HAP-1 (cell line): ENCODE measurements at places on chromosomes 13 and 19.

- no peak for DNase-seq
Measured at GRCh38 chr19:54473071-54473891, at the start of gene CDC42EP5. TSS of gene CDC42EP5 (minus strand) at chr19:54473296. CDS start at chr19:54465547, 7,749 bp downstream.

GRCh38 chr13:98189841-98190505, 12.9 kb upstream of the RNF113B start:
- peak; percentile 79 for DNase-seq

DNA sequence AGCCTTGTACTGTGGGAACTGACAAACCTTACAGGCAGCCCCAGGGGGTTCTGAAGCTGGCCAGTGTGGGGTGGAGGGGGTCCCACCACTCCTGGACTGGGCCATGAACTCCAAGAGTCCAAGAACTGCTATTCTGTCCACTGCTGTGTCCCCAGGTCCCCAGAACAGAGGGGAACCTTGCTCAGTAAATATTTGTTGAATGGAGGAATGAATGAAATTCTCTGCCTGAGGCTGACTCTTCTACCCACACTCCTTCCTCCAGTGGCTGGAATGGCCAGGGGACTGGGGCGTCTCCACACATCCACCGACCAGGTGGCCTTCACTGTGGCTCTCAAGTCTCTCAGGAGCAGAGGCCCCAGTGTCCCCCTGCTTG, 11.6 kb downstream of the WIZ start:
- DNase-seq: no peak

DNA sequence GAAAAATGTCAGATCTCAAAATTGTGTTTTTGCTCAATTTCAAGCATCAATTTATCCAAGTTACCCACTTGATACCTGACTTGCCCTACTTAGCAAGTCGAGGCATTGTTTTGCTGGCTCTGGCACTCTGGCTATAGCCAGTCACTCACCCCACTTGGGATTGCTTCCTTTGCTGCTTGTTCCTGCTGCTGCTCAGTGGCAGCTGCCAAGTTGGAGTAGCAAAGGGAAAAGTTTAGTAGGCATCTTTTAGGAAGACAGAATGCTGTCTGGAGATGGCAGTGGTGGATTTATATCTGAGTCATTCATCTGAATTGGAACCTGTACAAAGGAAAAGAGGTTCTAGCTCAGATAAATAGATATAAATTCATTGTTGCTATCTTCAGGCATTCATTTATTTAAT, 41.2 kb downstream of the PCCA start:
- no peak for DNase-seq

DNA sequence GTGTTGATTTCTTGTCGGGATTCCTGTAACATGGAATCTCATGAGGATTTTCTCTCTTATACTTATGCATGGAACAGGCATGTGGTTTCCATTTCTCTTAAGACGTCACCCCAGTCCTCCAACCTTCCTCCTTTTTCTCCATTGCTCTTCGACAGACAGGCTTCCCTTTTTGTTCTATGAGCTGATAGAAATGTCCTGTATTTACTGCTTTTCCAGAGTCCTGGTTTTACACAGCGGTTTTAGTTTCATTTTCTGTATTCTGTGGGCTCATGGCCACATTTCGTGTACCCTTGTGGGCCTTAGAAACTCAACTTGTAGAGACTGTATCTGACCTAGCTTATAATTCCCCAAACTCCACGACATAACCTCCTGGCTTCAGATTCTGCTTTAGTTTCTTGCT, 113.1 kb downstream of the PAN3 start:
- DNase-seq: no peak

GRCh38 chr13:92164822-92165221, 766.4 kb downstream of the GPC5 start:
- no peak for DNase-seq

DNA sequence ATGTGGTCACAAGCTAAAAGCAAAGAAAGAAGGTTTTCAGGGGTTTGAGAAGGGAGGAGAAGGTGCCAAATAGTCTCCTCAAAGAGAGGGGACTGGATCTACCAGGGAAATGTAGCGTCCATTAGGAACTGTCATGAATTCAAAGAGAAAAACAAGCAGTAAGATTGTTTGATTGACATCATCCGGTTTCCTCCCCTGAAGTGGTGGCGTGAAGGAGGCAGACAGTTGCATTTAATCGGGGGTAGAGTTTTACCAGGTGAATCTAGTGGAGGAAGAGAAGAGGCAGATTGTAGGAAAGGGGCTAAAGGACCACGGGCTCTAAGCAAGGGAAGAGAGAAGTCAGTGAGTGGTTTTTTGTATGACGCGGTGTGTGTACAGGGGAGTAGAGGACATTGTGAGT, 13.0 kb upstream of the CYSLTR2 start:
- DNase-seq: no peak

- peak; percentile 64 for DNase-seq
Measured at GRCh38 chr19:50639121-50640112, at the start of gene SYT3. TSS of gene SYT3 (minus strand) at chr19:50639881. CDS start at chr19:50637411, 2,470 bp downstream.

DNA sequence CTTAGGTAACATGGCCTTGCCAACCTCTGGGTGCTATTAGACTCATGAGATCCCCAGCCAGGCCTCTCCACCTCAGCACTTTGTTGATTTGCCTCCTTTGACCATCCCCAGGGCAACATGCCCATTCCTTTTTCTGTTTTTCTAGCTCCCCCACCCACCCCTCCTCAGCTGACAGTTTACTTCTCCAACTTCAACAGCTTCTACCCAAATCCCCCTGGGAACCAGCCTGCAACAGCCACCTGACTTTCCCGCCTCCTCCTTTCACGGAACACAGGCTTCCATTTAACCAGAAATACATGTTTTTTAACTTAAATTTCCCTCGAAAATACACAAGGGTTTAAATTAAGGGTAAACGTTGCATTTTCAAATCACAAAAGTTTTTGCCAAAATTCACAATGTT, 117.3 kb downstream of the DLEU7 start:
- no peak for DNase-seq

- DNase-seq: peak; percentile 57
Measured at GRCh38 chr19:34365463-34366401, 736 bp downstream of the GPI start.

GRCh38 chr13:43414111-43414510, 372.7 kb downstream of the ENOX1 start:
- no peak for DNase-seq

GRCh38 chr13:111475488-111475887, 155.0 kb downstream of the TEX29 start:
- no peak for DNase-seq

DNA sequence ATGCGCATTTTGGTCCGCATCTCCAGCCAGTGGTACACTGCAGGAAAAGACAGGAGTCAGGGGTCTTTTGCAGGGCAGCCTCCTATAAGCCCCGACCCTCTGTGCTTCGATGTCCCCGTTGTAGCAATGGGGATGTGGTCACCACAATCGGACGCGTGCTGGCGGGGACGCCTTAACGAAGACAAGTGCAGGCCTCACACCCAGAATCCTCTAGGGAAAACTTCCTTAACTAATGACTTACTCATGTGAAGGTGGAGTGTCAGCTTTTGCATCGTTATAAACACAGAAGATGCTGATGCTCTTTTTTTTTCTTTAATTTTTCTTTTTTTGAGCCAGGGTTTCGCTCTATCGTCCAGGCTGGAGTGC, 22.1 kb downstream of the VASP start:
- no peak for DNase-seq

- no peak for DNase-seq
Measured at GRCh38 chr13:33353210-33353609, 67.7 kb upstream of the STARD13 start.

- no peak for DNase-seq
Measured at GRCh38 chr19:56748378-56748777, 76.8 kb upstream of the ZNF835 start.

DNA sequence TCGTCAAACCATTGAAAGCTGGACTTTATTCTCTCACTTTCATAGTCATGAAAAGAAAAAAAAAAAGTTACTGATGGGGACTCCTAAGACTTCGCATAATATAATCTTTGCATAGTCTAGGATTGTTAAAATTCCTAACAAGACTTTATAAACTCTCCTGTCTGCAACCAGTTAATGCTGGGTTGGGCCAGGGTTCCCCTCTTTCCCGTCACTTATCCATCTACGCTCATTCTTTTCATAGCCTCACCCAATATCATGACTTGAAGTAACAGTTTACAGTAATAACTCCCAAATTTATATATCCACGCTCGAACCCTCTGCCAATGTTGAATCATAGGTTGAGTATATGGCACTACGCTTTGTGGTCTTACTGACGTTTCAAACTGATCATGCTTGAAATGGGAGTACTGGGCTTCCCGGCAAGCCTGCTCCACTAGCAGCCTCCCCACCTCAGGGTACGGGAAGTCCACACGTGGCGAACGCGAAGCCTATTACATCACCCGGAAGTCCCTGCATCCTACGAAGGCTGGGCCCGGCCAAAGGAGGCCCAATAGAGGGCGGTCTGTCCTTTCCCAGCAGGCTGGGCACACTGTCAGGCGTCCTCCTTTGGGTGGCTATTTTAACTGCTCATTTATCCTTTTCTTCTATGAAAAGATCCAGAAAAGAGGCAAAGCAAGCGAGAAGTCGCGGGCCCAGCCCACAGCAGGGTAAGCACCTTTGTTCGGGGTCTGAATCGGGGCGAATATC, 694 bp upstream of the ZNF460 start:
- peak; percentile 91 for DNase-seq

DNA sequence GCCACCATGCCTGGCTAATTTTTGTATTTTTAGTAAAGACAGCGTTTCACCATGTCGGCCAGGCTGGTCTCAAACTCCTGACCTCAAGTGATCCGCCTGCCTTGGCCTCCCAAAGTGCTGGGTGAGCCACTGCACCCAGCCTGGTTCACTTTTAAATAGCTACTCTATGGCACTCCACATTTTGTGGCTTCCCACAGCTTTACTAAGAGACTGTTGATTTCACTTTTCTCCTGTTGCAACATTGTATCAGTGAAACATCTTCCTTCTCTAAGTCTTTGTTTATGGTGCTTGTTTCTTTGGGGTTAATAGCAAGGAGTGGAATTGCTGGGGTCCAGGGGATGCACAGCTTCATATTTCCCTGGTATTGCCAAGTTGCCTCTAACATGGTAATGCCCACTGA, 12.3 kb downstream of the TMEM38A start:
- DNase-seq: no peak

GRCh38 chr19:38362076-38362945, 12.1 kb upstream of the PSMD8 start:
- peak; percentile 96 for DNase-seq

- DNase-seq: no peak
Measured at GRCh38 chr13:26742691-26743358, 17.8 kb downstream of the GPR12 start.

- no peak for DNase-seq
Measured at GRCh38 chr19:4069331-4069959, 2.7 kb upstream of the ZBTB7A start.

DNA sequence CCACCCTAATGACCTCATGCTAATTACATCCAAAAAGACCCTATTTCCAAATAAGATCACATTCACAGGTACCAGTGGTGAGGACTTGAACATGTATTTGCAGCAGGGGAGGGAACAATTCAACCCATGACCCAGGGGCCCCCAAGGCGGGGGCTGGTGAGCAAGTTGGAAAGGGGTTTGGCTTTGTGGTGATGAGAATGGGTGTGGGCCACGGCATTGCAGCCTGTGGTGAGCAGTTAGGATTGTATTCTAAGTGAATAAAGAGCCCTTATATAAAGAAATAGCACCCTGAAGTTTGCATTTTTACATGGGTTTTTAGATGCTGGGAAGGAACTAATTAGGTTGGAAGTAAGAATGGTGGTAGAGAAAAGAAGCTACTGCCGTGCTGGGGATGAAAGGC, 694.2 kb downstream of the EFNB2 start:
- no peak for DNase-seq

DNA sequence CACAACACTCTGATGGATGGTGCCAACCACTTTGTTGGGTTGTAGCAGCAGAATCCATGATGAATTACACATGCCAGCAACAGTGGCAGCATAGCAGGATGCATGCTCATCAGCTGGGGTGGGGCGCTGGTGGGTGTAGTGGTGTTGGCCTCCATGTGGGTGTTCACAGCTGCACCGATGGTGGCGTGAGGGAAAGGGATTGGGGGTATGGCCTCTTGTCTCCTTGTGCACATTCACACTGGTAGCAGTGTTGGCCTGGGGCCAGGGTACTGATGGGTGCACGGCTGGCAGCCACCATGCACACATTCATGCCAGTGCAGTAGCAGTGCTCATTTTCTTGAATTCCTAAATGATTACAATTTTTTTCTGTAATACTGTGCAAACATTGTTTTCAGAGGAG, 2748.8 kb upstream of the PCDH20 start:
- DNase-seq: no peak

DNA sequence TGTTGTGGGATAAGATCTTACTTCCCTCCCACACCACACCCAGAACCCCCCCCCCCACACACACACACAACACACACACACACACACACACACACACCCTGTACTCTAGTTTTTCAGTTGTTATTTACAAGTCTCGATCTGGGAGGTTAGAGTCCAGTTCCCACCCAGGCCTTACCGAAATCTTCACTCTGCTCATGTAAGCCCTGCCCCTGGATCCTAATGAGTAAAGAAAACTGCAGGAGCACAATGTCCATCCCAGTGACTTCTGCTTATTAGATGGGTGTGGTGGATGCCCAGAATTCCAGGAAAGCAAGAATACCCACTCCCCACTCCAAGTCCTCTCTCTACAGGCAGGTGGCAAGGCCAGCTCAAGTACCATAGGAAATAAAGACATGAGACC, 23.0 kb downstream of the STARD13 start:
- no peak for DNase-seq

DNA sequence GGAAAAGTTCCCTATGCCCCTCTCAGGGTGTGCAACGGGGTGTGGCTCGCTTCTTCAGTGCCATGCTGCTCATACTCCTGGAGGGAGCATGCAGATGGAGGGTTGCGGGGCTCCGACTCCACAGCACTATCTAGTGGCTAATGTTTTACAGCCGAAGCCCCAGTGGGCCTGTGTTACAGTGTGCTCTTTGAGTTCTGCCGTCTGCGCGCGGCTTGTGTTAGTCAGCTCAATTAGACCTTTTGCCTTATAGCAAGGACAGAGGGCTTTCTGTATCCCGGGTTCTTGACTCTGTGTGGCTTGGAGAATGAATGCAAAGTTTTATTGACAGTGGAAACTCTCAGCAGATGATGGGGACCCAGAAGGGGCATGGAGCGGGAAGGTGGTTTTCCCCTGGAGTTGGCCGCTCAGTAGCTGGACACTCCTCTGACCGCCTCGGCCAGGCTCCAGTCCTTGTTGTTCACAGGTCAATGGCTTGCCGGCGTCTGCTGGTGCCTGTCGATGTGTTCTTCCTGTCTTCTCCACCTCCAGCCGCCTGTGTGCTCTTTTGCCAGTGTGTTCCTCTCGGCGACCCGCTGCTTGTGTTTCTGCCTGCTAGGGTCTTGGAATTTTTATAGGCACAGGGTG, 383.4 kb downstream of the LMO7 start:
- peak; percentile 38 for DNase-seq

DNA sequence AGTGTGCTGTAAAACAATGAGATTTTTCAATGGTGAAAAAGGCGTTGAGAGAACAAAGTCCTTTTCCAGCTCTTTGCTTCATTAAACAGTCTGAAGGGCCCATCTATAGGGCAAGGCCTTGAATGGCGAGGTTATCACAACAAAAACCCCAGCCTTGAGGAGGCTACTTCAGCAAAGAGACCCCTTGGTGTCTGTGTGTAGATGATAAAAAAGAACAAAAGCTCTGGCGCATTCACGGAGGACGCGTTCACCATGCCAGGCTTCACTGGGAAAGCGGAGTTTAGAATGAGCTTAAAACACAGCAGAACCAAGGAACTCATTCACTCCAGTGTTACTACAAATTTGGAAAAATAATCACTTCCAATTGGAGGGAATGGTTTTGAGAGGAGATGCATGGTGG, 530.0 kb upstream of the ARGLU1 start:
- no peak for DNase-seq

- no peak for DNase-seq
Measured at GRCh38 chr19:55699221-55699620, 24.2 kb downstream of the EPN1 start.
